ENCODE measurements at places on chromosomes 7 and 10. TPM values are rescaled to one million over a fixed set of nuclear protein-coding genes. Genes with fewer than 3 reads are reported as not detected.
A peak's percentile ranks its signal among the peaks of the same experiment; 100 is the strongest.

GRCh38 chr7:7988706-7989105 is 20.1 kb downstream of the GLCCI1 start:
- no peak for DNase-seq

- no peak for DNase-seq
These were observed 539.6 kb downstream of the CNTNAP2 start for GRCh38 chr7:146655928-146656797.

ADCYAP1R1 gene
- under 0.01 TPM for total RNA-seq

PDIA4 gene
- total RNA-seq = 243 TPM

GRCh38 chr7:137592232-137592896 is 248.8 kb upstream of the PTN start:
- DNase-seq = peak; percentile 78

ERVW-1 gene
- not detected for total RNA-seq

DNA sequence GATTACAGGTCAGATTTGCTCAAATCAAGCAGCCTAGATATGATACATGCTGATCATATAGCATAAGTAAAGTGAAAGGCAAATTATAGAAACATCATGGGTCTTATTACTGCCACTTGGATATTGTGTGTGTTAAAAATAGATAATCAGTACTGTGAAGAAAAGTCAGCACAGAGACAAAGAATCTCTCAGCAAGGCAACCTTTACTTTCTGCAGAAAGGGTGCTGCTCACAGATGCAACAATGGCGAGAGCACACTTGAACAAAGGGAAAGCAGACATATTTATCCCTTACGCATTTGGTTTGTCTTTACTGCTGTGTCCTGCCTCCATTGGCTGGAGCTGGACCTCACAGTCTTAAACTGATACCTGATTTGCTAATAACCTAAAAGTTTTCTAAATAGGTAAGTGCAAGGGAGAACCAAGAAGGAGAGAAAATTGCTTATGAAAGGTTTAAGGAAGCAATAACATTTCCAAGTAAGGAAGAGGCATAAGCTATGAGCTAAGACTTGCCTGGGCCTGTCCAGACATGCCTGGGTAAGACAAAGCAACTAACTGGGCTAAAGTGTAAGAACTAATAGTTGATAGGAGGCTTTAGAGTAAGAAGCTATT is 1310.8 kb upstream of the LRRTM3 start:
- no peak for DNase-seq

DNA sequence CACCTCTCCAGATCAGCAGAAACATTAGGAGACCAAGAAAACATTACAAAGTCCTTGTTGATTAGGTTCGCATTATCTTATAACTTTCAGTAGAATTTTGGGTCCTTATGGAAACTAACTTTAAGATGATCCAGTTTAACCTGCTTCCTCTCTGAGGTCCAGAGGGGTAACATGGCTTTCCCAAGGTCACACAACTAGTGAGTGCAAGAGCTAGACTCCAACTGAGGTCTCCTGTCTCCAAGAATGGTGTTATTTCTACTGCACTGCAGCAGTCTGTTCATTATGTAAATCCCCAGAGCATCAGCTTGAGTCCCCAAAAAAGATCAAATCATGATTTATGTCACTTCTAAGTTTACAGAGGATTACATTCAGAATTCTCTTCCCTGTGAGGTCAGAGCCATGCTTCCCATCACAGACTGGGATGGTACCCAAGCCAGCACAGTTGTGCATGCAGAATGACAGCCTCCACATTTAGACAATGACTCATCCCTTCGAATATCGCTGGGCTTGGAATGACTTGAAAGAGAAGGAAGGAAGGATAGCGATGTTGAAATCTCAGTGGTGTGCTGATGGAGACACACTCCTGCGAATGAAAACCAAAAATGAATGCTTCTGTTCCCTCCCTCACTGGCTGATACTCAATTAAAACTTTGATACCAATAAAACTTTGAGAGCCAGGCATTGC is 163.1 kb upstream of the PLXNA4 start:
- no peak for DNase-seq

DNA sequence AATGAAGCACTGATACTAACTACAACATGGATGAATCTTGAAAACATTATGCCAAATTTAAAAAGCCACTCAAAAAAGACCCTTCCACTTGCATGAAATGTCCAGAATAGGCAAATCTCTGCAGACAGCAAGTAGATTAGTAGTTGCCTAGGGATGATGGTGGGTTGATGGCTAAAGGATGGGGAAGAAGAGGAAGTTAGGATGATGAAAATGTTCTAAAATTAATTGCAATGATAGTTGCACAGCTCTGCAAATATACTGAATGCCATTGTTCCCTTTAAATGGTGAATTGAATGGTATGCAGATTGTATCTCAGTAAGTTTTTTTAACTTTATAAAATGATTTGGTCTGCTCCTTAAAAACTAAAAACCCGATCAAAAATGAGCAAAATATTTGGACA is 7.3 kb upstream of the LIPA start:
- no peak for DNase-seq

DNA sequence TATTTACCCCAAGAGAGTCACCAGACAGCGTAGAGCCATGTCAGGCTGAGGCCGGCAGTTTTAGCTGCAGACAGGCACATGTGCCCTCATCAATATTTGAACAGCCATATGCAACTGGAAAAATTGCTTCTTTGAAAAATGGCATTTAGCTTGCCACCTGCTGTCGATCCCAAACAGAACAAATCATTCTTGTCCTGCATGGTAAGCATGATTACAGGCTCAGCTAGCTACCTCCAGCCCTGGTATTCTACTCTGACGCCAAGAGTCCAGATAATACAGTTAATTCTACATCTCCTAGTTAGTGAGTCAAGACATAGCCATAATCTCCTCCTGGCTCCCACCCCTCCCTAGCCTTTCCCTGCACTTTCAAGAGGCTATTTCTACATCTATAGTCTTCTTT is 7.7 kb downstream of the CREB3L2 start:
- no peak for DNase-seq

TMEM176A gene
- not detected for total RNA-seq

DNA sequence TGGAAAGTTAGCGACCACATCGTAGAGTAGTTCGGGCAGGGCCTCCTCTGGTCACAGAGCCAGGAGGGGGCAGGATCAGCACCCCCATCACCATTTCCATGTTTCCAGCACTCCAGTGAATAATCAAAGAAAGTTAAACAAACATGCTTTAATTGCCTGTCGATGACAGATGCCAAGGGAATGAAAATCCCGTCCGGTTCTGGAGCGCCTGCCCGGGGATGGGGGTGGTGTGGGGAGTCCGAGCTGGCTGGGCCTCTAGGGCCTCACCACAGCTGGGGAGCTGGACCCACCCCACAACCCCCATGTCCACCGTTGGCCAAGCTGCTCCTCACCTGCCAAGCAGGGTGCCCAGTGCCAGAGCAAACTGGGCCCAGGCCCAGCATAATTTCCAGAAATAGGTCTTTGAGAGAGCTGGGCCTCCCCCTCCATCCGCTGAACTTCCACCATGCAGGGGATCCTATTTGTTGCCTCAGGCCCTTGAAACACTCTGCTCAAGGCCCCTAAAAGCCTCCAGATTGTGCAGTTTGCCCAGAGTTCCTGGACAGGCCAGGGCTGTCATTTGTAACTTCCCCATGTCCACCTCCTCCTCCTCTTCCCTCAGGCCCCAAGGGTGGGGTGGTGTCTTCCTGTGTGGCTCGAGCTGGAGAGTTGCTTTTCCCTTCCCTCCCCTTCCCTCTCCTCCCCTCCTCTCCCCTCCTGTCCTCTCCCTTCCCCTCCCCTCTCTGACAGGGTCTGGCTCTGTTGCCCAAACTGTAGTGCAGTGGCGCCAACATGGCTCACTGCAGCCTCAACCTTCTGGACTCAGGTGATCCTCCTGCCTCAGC is 101.0 kb downstream of the MYL10 start:
- no peak for DNase-seq

DNA sequence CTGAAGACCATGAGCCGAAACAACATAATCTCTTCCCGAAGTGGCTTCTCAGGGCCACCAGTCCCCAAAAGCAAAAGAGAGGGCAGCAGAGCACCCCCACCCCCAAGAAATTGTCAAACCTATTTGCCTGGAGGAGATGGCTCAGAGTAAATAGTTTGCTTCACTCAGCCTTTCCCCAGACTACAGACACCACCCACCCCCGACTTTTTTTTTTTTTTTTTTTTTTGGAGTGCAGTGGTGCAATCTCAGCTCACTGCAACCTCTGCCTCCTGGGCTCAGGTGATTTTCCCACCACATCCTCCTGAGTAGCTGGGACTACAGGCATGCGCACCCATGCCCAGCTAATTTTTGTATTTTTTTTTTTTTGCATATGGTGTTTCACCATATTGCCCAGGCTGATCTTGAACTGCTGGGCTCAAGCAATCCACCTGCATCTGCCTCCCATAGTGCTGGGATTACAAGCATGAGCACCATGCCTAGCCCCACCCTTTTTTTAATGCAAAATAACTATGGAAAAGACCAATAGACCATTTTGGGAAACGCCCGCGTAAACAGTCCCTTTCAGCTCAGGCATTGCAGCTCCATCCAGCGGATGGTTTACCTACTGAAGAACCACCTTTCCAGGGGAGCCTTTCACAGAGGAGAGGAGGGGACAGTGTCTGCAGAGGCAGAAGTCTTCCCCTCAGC is 9.7 kb downstream of the ZMIZ1 start:
- no peak for DNase-seq

GRCh38 chr10:10235003-10235402 is 782.7 kb upstream of the CELF2 start:
- DNase-seq = no peak

DNA sequence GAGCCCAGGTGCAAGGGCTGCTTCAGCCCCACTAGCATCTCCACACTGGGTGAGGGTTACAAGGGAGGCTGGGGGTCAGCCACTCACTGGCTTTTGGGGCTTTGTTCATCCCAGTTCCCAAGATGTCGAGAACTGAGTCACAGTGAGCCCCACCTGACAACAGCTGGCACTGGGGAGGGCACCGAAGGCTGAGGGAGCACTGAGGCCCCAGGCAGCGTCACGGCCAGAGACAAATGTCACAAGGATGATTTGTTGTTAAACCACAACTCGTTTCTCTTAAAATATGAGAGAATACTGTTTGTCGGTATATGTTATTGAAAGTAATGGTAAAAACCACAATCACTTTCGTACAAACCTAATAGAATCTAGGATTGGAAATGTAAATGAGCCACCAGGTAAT is 219.9 kb downstream of the CELF2 start:
- no peak for DNase-seq

Data from dermis microvascular lymphatic vessel endothelial cell (primary cell).